Activated gamma-delta T cell treated with anti-CD3 and anti-CD28 coated beads, Interleukin-2, amount 50 U/mL, for 16 hours (primary cell): ENCODE measurements at places on chromosomes 16 and 17.

GRCh38 chr17:80565343-80566053 lies 20.9 kb downstream of the RPTOR start:
- DNase-seq: no peak

DNA sequence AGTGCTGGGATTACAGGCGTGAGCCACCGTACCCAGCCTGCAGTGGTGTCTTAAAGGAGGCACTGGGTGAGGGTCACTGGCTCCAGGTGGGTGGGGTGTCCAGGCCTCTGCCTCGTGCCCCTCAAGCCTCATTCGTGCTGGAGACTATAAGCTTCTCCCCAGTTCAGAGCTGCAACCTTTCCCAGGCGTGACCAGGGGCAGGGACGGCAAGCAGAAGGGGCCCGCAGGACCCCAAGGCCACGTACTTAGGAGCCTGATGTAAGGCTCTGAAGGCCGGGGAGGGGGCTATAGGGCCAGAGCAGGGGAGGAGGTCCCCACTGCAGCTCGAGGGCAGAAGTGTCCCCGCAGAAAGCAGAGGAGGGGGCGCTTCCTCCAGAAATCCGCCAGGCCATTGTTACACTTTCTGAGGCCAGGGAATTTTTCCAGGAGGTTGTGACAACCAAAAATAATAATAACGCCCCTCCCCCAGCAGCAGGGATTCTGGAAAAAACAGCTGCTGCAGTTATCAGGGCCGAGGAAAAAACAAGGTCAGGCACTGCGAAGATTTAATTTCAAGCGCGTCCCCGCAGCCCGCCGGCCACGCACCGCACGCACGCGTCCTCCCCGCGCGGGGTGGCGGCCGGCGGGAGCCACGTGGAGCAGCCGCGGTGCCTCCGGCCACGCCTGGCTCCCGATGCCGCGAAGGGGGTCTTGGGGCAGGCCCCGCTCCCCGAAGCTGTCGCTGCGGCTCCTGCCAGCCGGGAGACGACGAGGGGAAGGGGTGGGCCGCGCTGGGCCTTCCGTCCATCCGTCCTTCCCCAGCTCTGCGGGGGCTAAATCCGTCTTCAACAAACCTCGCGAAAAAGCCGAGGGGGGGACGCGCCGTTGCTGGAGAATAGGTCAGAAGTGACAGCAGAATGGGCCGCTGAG lies 45.8 kb upstream of the SLC38A10 start:
- DNase-seq: no peak

- no peak for DNase-seq
Measured at GRCh38 chr17:30379303-30379902, 676 bp downstream of the CPD start.

DNA sequence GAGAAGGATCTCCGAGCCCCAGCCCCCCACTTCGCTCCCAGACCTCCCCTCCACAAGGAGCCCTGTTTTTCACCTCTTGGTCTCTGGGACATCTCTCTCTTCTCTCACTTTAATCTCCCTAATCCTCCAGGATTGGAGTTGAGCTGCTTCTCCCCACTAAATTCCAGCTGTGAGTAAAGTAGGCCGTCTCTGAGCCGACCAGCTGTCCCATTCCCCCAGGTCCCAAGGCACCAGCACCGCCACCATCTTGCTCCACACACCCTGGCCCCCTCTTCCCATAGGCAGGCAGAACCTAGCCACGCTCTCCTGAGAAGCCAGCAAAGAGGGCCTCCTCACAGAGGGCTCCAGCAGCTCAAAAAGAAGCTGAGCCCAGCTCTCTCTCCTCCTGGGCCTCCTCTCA lies 878 bp downstream of the DLG4 start:
- DNase-seq: no peak

- DNase-seq: no peak
Measured at GRCh38 chr16:69611103-69611640, 45.4 kb downstream of the NFAT5 start.

DNA sequence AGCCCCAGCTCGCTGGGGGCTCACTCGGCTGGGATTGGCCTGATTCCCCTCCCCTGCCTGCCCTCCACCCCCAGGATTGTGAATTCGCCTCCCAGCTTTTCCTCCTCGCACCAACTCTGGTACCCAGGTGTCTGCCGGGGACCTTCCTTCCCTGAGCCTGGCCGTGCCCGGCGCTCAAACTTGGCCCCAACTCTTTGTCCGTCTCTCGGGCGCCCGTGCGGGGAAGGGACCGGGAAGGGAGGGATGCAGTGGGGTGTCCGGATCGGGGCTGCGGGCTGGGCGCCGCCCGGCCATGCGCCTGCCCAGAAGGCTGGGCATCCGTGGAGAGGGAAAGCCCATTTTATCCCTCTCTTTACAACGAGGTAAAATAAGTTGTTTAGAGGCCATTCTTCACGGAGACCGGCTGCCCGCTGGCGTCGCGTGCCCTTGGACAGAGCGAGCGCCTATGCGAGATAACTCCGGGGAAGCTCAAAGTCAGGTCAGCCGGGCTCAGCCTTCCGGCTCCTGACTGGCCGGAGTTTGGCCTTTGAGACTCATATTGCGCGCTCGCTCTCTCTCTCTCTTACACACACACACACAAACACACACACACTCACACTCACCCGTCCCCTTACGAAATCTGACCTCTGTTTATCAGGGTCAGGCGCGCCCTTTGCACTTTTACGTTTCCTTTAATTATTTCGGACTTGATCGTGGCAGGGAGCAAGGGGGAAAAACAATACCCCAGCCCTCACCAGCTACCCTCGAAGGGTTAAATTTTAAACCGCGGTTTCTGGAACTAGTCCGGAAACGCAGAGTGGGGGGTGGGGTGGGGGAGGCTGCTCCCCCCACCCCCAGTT lies 774 bp upstream of the MAF start:
- peak; percentile 2 for DNase-seq

DNA sequence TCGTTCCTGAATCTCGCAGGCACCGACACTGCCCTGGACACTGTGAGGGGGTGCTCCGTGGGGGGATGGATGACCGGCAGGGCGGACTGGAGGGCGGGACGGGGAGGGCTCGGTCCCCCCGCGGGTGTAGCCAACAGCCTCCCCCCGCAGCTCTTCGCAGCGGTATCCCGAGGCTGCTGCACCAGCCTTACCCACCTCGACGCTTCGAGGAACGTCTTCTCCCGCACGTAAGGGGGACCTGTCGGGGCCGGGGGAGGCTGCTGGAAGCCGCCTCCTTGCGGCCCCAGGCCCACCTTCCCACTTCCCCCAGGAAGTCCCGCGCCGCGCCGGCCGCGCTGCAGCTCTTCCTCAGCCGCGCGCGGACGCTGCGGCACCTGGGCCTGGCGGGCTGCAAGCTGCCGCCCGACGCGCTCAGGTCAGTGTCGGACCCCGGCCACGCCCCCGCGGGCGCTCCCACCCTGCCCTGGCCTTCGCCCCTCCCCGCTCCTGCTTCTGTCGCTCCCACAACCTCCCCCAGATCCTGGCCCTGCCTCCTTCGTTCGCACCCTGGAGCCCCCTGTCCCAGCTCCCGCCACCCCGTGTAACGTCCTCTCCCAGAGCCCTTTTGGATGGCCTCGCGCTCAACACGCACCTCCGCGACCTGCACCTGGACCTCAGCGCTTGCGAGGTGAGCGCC lies 3.3 kb downstream of the CARMIL2 start:
- DNase-seq: no peak

- DNase-seq: no peak
Measured at GRCh38 chr17:77735081-77735565, 223.4 kb upstream of the TNRC6C start.

- no peak for DNase-seq
Measured at GRCh38 chr16:85324488-85324887, 212.2 kb upstream of the CIBAR2 start.

DNA sequence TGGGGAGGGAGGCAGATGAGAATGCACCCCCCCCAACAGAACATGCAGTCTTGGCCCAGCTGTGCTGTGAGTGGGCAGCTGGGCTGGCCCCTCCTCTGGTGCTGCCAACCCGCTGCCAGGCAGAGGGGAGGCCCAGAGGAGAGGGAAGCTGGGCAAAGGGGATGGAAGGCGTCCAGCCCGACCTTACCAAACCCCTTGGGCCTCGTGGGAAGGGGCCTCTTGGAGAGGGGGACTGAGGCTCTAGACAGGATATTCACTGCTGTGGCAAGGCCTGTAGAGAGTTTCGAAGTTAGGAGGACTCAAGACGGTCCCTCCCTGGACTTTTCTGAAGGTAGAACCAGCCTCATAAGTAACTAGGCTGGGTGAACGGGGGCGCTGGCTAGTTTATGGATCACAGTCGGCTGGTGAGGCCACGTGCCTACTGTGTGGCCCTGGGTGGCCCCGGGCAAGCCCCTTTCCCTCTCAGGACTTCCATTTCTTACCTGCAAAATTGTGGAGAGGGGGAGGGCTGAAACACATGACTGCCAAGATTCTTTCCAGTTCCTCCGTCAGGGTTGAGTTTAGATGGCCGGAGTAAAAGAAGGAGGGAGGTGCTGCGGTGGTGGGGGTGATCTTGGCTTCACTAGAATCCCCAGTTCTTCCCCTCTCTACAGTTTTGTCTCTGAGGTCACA lies 857 bp upstream of the STAT5A start:
- DNase-seq: peak; percentile 35

DNA sequence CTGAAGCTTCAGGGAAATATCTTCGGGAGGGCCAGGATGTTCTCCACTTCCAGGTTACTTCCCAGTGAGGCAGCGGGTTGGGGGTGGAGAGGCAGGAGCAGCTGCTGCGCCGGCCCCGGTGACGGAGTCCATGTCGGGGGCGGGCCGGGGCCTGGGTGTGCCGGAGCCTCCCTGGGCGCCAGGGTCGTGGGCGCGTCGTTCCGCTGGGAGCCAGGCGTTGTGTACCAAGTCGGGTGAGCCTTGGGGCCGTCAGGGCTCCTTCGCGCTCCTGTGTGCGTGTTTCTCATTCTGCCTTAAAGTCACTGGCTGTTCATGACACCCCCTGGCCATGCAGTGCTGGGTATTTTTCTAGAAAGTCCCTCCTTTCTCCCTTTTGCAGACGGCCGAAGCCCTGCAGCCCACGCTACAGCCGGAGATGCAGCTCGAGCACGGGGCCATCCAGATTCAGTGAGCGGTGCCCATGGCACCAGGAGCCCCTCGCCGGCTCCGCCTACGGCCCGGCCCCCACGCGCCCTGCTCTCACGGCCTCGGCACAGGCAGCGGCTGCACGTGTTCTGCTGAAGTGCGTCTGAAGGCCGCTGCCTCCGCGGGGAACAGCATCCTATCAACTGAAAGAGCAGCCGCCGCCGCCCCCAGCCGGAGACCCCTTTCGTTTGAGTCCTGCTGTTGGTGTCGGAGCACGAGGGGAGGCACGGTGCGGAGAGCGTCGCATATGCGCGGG lies 125.1 kb downstream of the BANP start:
- DNase-seq: no peak

GRCh38 chr17:17364338-17364667 lies 61.1 kb downstream of the NT5M start:
- no peak for DNase-seq

- DNase-seq: no peak
Measured at GRCh38 chr17:19017804-19018599, 13.4 kb upstream of the FAM83G start.

- DNase-seq: peak; percentile 19
Measured at GRCh38 chr17:75689441-75689873, 22.3 kb downstream of the SAP30BP start.

DNA sequence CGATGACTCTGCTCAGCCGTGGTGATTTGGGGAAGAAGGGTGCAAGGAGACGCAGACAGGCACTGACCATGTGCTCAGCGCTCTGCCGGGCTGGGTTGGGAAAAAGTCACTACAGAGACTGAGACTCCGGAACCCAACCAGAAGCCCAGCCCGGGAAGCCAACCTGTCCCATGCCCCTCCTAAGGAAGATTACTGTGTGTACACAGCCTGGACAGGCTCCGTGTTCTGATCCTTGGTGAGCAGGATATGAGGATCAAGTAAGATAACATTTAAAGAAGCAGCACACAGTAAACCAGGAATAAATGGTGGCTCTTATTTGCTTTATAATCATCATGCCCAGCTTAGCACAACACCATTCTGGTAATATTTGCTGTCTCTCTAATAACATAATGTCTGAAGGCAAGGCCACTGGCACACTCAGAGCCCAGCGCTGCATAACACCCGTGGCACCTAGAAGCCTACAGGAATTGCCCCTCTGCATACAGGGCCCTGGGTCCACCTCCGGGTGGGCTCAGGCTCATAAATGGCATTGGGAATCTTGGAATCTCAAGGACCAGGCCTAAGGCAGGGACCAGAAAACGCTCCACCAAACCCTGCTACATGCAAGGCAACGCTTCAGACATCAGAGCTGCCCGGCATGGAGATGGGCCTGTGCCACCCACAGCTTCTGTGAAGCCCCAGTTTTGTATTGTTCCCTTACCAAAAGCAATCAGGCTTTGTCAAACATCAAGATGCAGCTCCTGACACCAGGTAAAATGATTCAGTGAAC lies 113.5 kb downstream of the DYNLRB2 start:
- no peak for DNase-seq

DNA sequence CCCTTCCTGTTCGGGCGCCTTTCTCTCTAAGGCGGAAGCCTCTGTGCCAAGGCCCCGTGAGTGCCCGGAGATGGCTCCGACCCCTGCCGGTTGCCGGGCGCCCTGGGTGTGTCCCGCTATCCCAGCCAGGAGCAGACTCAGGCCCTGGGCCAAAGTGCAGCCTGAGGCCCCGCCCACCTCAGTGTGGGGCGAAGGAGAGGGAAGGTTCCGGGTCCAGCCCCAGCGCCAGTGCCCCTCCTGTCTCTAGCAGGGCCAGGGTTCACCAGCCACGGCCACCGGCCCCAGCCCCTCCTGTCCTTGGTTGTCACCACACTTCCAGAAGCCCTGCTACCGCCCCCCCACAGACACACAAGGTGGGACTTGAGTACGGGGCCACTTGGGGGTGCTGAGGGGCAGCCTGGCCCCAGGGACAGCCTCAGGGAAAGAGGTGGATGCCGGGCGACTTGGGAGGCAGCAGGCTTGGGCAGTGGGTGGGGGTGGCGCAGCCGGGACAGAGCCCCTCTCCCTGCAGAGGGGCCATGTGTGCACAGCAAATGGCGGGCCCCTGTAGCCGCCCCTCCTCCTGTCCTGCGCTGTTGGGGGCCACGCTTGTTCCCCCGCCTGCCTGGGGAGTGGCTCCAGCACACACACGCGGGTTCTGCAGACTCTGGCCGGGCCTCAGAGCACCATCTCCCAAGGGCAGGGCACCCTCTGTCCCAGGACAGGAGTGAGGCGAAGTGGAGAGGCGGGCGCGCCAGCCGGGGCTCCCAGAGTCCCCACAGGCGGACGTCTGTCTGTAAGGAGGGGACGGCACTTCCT lies 6.0 kb downstream of the C1QTNF8 start:
- no peak for DNase-seq

- no peak for DNase-seq
Measured at GRCh38 chr16:79528338-79528737, 72.2 kb downstream of the MAF start.

GRCh38 chr17:57357392-57357784 lies 101.1 kb downstream of the MSI2 start:
- no peak for DNase-seq

DNA sequence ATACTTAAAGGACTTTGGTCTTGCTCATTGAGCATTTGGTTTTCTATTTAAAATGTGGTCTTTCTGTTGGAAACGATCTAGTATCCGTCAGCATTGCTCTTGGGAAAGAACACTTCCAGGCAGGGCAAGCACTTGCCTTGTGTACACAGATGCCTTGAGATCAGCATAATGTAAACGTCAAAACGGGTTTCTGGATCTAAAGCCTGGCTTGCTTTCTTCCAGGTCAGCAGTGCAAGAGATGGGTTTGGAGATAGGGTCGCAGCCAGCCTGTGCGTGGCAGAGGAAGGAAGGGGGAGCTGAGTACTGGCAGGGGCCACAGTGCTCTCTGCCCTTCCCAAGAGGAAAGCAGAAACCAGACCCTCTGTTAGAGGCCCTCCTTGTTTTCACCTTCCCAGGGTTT lies 175.5 kb downstream of the LGALS9B start:
- no peak for DNase-seq

GRCh38 chr16:81292936-81293335 lies 21.8 kb upstream of the GAN start:
- DNase-seq: no peak
